ENCODE measurements at places on chromosomes 7 and 10.

DNA sequence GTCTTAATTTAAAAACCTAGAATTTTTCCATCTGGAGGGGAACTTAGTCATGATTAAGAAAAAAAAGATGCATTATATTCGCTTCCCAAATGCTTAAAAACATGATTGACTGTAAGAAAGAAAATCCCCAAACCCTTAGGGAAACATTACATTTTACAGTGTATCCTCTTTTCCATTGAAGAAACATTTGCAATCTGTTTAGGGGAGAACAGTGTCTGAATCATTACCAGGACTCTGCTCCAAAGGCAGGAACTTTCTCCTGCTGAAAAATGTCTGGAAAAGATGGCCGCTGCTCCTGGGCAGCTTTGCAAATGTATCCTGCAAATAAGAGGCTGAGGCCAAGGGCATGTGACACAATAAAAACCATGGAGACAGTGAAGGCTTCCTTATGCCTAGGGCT is 173.7 kb downstream of the BUB3 start:
- no peak for DNase-seq

- DNase-seq = no peak
Measured at GRCh38 chr7:29612596-29612995, 49.0 kb downstream of the PRR15 start.

DNA sequence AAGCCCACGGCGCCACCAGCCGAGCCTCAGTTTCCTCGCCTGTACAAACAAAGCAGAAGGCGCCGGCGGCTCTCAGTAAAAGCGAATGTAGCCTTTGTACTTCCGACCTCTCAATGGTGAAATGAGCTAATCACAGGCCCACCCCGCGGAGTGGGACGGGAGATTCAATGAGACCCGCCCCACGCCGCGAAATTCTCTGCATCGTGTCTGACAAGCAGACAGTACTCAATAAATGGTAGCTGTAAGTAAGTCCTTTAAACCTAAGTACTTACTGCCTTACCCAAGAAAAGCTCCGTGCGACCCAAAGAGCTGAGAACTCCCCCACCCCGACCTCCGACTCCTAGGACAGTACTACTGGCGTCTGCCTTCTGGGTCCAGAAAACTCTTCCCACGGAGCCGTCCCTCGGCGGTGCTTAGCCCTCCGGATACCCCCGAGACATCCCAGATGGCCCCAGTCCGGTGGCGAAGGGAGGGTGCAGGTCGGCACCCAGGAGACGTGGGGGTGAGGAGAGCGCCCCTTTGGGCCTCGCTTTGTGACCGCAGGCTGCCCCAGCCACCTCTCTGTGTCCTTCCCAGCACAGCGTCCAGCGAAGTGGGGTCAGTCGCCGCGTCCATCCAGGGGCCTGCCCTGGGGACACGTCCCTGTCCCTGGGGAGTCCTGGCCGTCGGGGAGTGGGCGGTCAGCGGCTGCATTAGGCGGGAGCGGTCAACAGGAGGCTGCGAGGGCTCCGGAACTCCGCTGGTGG is 972 bp upstream of the CXCL12 start:
- no peak for DNase-seq

DNA sequence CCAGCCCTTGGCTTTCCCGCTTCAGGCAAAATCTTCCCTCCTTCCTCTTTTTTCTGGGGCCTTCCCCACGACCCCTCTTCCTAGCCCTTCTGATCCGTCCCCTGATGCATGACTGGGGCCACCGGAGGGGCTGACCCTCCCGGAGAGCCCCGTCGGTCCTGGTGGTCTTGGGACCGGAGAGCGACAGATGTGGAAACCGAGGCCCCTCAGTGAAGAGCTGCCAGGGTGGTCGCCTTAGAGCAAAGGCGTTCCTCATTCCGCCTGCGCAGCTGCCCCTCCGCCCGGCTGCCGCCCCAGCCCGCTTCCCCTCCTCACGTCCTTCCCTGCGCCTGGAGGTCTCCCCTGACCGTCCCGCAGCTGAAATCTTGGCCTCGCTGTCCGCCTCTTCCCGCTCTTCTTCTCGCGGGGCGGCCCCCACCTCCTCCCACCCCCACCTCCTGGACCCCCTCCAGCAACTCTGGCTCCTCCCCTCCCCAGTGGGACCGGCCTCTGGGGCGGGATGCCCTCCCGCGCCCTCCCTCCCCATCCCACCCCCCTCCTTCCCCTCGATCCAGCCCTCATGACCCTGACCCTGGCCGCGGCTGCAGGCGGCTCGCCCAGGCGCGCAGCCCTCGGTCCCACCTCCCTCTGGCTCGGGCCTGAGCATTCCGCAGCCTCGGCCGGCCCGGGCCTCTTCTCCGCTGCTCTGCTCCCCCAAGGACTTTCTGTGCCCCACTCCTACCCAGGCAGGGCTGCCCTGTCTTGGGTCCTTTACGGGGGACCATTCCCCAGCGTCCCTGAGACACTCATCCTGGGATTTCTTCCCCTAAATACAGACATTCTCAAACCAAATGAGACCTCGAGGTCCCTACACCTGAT is at the start of gene RARRES2:
Gene RARRES2 (minus strand): TSS at position 367 of the 858 bp plus-strand sequence. CDS start 1,020 bp downstream, outside the sequence.
- no peak for DNase-seq

DNA sequence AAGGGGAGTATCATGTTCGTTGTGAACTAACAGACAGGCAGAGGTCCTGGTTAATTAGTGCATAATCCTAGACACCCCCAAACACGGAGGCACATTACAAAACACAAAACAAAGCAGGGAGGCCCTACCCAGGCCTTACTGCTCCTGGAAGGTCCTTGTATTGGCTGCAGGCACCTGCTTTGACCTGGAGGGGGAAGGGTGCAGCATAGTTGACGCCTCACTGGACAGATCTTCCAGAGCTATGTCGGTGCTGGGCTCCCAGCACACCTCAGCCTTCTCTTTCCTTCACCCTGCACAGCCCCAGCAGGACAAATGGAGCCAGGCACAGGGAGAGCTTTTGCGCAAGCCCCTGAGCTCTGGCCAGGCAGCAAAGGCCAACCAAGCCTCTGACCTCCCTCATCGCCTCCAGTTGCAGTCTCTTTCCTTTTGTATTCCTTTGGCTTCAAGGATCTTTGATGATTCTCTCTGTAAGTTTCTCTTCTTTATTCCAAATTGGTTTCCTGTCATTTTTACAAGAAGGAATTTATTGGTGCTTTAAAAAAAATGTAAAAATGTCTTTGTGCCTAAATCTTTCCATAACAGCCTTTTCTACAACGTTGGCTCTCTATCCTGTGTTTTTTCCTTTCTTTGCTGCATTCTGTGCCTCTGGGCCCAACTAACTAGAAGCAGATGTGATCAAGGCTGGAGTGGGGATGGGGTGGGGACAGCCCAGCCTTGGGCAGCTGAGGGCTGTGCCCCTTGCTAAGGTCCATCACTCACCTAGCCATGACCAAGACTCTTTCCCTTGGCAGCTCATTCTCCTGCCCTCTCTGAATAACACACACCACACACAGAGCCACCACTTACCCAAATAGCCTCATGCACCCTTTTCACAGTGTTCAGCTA is 317.1 kb upstream of the NPVF start:
- no peak for DNase-seq

- no peak for DNase-seq
Measured at GRCh38 chr10:5944389-5945189, 32.8 kb downstream of the IL15RA start.

DNA sequence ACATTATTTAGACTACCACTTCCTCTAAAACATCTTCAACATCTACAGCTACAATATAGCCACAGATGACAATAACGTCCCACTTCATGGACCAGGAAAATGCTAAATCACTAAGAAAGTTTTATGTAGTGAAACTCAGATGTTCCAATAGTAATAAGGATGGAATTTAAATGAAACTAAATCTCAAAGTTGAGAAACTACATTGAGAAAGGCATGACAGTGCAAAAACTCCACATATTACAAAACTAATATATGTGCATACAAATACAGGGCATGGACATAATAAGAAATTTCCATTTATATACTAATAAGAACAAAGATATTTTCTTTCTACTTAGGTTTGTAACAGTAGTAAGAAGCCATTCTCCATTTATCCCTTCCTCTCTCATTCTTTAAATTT is 31.1 kb downstream of the POT1 start:
- no peak for DNase-seq

DNA sequence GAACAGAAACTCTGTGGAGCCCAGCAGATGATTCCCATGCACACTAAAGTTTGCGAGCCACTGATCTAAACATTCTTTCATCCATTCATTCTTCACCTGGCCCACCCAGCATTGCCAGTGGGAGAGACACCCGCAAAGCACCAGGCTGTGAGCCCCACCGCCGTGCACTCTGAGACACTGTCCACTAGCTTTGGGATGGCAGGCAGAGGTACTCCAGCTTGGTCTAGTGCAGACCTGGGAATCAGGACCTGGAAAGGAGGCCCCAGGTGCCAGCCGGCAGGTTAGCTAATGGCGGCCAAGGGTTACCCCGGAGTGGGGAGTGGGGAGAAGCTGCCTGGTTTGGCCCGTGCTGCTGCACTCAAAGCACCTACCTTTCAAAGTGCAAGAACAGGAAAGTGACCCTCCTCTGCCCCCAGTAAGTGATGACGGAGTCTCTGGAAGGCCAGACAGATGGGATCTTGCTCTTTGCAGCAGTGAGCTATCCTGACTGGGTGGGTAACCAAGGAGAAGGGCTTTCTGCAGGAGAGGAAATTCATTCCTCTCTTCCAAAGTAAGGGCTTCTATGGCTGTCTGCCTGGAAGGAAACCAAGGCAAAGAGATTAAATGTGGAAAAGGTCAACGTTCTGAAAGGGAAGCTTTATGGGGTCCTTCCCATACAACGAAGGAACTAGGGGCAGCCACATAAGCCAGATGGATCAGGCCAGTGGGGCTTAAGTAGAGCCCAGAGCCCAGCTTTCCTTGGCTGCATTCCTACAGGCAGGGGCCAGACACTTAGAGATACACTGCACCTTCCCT is 74.2 kb upstream of the LRRC4 start:
- no peak for DNase-seq

- no peak for DNase-seq
Measured at GRCh38 chr7:156827587-156828203, 65.3 kb downstream of the LMBR1 start.

- no peak for DNase-seq
Measured at GRCh38 chr10:61942604-61943461, 41.3 kb downstream of the ARID5B start.

DNA sequence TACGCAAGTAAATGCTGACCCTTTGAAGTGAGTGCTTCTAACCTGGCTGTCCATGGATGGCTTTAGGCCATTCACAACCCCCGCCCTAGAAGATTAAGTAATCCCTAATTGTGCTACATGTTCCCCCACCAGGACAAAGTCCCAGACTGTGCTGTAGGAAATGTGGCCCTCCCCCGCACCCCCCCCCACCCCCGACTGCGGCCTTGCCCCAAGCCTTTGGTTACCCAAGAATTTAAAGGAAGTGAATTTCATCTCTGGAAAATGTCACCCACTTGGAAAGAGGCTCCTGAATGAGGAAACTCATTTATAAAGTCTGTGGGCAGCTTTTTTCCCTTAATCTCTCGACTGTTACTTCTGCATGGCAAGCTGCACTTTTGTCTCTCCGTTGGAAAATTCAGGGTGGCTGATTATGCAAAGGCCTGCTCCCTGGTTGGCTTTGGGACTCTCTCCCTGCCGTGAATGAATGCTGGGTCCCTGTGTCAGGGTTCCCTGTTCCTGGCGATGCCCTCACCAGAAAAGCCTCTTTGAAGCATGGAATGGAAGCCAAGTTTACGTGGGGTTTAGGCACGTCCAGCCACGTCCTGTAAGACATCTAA is 31.4 kb upstream of the AQP1 start:
- DNase-seq = no peak

GRCh38 chr7:140661124-140661523 is 11.6 kb upstream of the ADCK2 start:
- DNase-seq = no peak

DNA sequence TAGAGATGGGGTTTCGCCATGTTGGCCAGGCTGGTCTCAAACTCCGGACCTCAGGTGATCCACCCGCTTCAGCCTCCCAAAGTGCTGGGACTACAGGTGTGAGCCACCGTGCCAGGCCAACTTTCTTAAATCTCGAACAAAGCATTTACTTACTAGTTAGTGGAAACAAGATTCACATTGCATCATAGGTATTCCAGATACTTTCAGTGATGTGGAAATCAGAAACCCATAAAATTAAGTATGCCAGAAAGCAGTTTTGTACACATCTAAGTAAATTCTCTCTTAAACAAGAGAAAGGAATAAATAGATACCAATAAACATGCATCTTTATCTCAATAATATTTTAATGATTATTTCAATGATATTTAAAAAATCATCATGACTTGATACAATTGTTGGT is 75.5 kb downstream of the DGKI start:
- DNase-seq = no peak

DNA sequence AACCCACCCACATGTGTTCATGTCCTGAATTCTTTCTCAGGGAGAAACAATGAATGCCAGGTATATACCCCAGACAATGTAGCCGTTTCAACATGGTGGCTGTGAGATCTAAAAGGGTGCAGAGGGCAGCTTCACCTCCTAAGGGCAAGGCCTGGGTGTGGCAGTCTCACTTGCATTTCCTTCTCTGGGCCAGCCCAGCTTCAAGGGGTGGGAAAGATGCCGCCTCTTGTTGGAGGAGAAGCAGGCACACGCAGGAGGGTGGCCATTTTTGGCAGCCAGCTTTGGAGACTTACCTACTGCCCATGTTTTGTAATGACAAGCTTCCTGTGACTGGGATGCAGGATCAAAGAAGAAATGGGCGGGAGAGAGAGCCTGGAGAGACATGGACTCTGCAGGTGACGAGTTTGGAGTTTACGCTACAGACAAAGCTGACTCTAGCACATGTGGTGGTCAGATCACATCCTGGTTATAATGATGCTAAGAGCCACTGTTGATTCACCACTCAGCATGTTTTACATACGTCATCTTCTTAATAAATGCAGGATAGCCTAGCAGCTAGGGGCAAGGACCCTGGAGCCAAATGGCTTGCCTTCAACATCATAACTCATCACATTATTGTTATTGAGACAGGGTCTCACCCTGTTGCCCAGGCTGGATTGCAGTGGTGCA is 116.6 kb downstream of the ANLN start:
- DNase-seq = no peak

- no peak for DNase-seq
Measured at GRCh38 chr7:37781156-37781555, 67.2 kb upstream of the NME8 start.

DNA sequence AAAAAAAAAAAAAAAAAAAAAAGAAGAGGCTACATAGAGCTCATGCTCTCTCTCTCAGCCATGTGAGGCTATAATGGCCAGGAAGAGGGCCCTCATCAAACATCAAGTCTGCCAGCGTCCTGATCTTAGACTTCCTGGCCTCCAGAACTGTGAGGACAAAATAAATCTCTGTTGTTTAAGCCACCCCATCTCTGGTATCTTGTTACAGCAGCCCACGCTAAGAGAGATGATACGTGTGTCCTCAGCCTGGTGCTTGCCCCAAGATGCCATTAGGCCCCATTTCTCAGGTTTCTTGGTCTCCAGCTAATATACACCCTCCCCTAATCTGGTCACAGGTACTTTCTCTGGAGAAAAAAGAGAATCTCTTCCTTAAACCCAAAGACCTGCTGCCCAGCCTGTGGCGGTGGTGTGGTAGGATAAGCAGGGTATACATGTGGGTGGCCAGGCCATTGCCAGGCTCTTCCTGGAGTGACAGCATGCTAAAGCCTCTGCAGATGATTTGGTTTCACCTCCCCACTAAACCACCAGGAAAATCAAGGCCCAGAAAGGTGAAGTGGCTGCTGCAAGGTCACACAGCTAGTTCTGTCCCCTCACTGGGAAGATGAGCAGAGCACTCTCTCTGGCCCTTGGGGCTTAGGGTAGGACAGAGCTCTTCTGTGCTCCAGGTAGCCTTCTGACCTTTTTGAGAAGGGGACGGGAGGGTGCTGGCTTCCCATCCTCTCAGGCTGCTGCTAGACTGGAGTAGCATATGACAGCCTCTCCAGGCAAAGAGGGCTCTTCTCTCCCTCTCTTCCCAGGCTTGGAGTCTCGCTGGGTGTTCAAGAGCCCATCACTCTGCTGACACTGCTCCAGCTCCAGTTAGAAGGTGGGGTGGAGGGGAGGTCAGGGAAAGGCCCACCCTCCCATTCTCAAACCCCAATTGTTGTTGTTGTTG is 5.2 kb downstream of the SPOCK2 start:
- DNase-seq = no peak

Measured in activated gamma-delta T cell (primary cell).